ENCODE measurements at places on chromosomes 7 and 10.

DNA sequence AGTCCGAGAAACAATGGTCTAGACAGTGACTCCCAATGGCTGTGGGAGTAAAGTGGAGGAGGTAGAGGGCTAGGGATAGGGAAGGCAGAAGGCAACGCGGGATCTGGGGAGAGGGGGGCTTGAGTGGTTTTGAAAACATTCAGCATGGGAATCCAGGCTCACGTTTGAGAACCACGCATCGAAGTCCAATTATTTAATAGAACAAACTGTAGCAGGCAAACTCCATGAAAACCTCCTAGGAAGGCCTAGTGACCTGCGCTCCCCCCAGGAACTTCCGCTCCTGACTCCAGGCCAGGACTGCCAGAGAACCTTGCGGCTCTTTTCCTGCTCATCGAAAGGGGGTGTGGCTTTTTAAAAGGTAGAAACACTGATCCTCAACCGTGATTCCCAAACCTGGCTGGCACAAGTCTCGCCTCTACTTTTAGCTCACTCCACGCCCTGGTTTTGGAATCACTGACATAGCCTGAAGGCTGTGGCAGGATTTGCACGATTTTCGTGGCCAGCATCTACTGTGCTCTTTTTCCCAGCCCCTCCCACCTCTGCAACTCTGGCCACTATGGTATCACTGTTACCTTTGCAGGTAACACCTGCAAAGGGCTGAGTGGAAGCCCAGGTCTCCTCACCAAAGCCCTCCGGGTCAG lies 43.4 kb downstream of the MYOF start:
- no peak for DNase-seq

- peak; percentile 69 for DNase-seq
Observed at GRCh38 chr7:17301471-17302456, 3.3 kb downstream of the AHR start.

DNA sequence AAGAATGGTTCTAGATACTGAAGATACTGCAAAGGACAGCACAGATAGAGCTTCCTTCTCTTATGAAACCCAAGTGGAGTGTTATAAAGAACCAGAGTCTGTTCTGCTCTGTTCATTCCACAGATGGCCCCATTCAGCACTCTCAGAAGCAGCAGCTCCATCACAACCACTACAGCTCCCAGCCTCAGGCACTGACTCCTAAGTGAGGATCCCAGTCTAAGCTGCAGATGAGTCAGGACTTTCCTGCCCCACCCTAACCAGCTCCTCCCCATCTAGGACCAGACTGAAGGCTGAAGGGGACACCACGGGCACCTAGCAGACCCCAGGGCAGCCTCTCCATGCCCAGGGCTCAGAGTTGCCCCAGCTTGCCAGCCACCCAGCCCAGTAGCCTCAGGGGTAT lies 379.8 kb downstream of the GRID1 start:
- no peak for DNase-seq

DNA sequence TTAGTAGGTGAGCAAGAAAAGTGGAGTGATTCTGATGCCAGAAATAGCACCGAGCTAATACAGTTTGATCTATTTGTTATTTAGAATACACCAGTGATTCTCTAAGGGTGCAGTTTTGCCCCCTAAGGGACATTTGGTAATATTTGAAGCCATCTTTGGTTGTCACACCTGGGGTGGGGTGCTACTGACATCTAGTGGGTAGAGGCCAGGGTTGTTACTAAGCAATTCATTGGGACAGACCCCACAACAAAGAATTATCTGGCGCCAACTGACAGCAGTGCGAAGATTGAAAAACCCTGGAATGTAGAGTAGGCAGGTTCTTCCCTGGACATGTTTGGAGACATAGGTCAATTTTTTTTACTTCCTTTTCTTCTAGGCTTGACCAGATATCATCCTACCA lies 14.6 kb downstream of the PALS2 start:
- DNase-seq, result peak; percentile 69

- DNase-seq, result no peak
Observed at GRCh38 chr7:40231796-40232195, 97.0 kb downstream of the SUGCT start.

DNA sequence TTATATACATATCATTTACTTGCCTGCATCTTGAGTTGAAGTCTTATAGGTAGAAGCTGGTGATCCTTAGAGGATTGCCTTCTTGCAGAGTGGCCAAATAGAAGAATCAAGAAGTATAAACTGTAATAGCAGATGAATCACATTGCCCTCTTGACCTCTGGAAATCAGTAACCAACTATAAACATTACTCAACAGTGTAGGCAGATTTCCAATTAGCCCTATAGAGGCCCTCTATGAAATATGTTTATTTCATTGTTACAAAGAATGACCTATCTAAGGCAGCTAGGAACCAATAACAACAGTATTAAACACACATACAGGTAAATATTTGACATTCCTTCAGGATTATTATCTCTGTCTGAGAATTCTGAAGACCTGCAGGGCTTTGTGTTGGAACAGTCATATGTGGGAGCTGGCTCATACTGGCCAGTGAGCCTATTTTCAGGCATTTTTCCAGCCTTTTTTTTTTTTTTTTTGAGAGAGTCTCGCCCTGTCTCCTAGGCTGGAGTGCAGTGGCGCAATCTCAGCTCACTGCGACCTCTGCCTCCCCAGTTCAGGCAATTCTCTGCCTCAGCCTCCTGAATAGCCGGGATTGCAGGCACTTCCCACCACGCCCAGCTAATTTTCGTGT lies 7.2 kb upstream of the SRI start:
- no peak for DNase-seq

DNA sequence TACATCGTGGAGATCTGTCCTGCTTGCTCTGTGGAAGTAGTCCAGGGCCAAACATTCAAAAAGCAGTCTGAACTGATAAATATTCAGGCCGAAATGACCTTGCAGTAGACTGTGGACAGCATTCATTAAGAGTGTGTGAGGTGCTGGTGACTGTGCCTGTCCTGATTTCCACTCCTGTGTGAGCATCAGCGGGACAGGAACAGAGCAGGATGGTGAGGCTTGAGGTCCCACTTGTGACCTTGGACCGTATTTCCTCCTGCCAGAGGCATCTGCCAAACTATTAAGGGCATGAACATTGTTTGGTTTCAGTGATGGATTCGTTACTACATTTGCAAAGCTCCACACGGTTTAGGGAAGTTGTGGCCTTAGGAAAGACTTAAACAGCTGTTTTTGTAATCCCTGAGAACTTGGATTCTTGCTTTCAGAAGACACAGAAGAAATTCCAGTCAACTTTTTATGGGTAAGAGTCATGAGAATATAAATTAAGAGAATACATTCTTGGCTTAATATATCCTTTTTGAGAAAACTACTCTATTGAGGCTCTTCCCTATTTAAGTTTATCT lies 32.8 kb downstream of the CCNY start:
- no peak for DNase-seq

DNA sequence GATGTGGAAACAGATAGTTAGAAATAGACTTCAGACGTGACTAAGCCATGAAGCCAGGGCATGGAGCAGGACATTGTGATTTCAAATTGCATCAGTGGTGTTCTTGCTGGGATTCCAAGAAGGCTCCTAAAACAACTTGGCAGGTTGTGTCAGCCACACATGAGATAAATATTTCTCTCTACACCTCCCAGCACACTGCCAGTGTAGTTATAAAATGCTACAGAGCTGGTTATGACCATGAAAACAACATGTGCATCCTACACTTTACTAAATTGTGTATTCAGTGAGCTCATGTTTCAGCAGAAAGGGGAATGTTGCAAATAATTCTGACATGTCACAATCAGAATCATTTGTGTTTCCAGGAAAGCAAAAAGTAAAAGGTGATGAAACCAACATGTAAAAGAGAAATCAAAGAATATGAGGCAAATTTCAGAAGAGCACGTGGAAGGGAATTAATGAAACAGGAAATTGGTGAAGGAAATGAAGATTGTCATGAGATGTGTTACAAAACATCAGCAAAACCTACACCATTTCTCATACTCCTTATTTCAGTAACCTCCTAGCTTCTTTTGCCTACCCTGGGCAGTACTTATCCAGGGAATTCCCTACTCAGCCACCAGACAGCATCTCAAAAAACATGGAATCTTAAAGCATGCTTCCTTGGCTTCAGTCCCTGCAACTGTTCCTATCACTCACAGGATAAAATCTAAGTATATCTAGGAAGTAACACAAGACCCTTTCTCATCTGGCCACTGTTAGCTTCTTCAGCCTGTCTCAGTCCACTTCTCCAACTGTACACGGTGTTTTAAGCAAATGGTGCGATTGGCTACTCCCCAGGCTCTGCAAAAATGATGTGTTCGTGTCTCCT lies 5.8 kb upstream of the CYP3A7 start:
- no peak for DNase-seq

- DNase-seq, result no peak
Observed at GRCh38 chr7:22417841-22418240, 60.9 kb upstream of the RAPGEF5 start.

DNA sequence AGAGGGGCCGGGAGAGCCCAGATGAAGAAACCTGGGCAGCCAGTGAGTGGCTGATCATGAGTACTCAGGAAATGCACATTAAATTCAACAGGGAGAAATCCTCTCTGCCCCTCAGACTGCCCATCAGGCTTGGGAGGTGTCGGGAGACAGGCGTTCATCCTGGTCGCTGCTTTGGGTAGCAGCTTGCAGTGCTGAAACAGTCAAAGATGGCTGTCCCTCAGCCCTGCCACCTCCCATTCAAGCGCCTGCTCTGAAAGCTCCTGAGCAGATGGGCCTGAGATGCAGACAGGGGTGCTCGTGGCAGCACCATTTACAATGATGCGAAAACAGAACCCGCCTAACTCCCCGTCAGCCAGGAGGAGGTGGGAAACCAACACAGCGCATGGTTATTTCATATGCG lies 3.6 kb upstream of the JAKMIP3 start:
- no peak for DNase-seq

DNA sequence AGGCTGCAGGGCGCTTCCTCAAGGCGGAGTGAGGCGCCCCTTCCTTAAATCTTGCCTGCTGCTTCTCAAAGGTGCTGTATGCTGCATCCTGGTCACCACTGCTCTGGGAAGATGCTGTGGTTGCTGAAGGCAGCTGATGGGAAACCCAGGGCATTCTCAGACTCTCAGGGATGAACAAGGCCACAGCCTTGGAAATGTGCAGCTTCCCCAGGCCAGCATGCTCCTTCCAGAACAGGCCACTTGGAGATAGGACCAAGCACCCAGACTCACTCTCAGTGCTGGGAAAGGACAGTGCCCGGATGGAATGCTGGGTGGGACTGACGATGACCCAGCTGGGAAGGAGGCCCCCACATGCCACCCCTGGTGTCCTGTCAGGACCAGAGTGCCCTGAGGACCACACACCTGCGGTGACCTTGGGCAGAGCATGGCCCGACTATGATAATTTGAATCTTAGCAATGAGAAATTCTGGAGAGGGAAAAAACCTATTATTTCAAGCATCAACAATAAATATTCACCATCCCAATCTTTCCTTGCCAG lies 235.5 kb downstream of the TNS3 start:
- no peak for DNase-seq

DNA sequence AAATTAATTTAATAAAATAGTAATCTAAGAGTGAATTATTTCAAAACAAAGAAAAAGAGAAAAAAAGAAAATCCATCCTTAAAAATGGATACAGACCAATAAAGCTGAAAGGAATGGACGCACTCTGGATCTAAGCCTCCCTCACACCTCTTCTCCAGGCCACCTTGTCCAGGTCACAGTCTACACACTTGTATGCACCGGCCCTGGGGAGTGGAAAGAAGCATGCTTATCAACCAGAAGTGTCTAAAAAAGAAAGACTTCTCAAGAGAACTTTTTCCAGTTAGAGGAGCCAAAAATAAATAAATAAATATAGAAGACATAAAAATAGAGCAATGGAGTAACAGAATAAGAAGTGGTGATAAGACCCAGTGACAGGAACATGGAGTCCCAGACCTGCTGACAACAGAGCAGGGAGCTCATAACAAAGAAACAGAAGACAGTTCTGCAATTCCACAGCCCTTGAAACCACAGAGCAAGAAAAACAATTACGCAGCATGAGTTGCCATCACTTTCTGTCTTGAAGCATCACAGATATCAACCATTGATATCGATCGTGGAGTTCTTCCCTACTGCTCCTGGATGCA lies 311.7 kb upstream of the NFE2L3 start:
- no peak for DNase-seq

DNA sequence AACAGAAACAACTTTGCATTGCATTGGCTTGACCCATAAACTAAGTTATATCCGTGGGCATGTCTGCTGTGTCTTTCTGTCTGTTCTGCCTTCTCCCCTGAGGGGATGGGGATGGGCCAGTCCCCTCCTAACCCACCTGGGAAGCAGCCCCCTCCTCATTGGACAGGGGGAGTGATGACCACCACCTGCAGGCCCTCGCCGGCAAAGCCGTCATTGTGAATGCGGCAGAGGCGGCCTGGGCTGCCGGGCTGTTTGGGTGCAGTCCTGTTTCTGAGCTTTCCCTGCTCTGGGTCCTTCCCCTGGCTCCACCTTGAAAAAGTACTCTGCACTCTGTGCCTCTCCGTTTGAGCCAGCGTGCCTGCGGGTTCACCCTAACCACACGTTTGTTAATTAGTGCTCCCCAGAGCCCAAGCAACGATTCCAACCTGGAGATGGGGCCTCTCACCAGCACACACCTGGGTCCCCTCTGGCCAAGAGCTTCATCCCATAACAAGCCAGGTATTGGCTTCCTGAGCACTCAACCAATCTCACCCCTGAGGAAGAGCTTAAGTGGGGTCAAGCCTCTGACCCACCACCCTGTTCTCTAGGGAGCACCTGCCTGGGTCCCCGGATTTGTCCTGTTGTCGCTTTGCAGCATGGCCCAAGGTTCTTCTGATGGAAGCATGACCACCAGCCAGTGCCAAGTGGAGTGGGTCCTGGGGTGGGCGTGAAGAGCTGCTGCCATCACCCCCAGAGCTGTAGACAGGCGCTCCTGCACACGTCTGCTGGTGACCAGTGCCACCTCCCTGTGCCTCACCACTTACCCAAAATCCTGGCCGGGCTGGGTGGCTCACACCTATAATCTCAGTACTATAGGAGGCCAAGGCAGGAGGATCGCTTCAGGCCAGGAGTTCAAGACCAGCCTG lies 39.4 kb upstream of the ZMIZ2 start:
- DNase-seq, result no peak

GRCh38 chr10:43190775-43191174 lies 52.5 kb downstream of the CSGALNACT2 start:
- DNase-seq, result no peak

DNA sequence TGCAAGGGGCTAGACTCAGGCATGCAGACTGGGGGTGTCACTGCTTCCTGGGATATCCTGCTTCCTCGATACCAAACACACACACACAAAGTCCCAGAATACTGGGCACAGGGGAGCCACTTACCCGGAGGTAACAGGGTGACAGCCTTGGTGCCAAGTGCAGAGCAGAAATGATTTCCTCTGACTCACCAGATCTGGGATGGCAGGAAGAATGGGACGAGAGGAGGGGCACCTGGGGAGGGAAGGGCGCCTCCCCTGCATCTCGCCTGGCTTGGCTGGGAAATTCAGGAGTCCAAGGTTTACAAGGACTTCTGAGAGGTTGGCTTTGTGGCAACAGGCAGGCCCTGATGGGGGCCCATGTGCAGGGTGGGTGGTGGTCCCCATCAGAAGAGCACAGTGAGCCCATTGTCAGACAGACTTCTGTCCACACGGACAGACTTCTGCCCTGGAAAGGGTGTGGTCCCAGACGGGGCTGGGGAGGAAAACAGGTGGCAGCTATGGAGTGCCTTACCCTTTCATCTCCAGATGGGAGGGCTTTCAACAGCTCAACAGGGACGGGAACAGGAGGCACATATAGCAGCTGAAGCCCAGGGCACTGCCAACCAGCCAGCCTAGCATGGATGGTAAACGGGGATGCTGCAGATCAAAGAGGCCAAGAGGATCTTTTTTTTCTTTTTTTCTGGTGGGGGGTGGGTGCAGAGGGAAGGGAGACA lies 9.7 kb upstream of the CCL24 start:
- DNase-seq, result no peak

Measured in CD4-positive, alpha-beta T cell treated with Interleukin-6 for 4 hours (primary cell).